ENCODE measurements at places on chromosomes 13 and 19.

- DNase-seq: no peak
These were observed 619.2 kb upstream of the SGCG start for GRCh38 chr13:22561581-22561980.

- DNase-seq: no peak
These were observed 21.0 kb downstream of the RFXAP start for GRCh38 chr13:36839981-36840380.

DNA sequence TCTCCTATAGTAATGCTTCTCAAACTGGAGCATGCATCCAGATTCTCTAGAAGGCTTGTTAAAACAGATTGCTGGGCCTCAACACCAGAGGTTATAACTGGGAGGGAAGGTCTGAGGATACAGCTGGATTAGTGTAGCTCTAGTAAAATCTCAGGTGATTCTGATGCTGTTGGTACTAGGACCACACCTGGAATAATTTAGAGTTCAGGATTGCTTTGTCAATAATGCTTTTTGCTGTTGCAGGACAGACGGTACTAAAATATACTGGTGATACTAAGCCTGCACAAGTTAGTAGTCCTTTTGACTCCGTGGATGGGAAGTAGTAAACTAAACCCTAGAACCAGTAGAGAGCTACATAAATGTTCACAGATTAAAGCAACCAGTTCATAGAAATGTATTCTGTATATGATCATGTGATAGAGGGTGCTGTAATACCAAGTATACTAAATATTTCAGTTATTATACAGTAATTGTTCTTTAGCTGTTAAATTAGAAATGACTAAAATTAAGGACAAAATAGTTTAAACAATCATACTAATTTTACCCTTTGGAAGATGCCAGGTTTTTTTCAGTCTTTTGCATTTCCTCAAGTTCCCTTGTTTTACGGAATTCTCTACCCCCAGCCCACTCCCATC, 258.2 kb upstream of the STARD13 start:
- DNase-seq: no peak

DNA sequence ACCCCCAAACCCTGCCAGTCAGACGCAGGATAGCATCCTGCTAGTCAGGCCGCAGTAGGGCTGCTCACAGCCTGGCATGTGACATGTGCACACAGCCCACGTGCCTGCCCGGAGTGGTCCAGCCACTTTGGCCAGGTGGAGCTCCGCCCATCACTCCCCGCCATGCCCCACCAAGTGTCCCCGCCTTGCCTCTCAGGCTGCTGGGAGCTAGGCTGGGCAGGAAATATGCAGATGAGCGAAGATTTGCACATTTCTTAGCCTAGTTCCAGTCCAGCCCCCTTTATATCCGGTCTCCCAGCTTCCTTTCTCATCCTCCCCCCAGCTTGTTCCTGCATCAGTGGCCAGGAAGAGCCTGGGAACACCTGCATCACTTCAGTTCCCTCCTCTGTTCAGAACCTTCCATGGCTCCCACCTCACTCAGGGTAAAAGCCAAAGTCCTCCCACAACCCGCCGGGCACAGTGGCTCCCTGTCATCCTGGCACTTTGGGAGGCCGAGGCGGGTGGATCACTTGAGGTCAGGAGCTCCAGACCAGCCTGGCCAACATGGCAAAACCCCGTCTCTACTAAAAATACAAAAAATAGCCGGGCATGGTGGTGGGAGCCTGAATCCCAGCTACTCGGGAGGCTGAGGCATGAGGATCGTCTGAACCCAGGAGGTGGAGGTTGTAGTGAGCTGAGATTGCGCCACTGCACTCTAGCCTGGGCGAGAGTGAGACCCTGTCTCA, 2.3 kb upstream of the DOCK6 start:
- no peak for DNase-seq

Measured in stimulated activated CD8-positive, alpha-beta memory T cell treated with anti-CD3 and anti-CD28 coated beads, Interleukin-2, amount 100 ng/mL, for 48 hours (primary cell).